ENCODE measurements at places on chromosomes 11 and 22.

GRCh38 chr11:47105974-47106373 is 70.7 kb downstream of the ARFGAP2 start:
- DNase-seq: no peak

DNA sequence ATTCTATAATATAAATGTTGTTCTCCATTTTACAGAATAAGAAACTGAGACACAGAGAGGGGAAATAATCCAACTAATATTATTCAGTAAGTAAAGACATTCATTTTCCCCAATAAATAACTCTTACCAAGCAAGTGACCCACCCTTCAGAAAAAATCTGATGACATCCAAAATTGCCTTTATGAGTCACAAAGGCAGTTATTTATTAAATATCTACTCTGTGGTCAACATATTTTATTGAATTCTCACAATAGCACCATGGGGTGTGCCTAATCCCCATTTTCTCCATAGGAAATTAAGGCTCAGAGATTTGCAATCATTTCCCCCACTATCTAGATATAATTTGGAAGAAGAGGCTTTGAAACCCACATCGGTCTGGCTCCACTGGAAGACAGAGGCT is 161.5 kb upstream of the ISX start:
- DNase-seq: no peak

DNA sequence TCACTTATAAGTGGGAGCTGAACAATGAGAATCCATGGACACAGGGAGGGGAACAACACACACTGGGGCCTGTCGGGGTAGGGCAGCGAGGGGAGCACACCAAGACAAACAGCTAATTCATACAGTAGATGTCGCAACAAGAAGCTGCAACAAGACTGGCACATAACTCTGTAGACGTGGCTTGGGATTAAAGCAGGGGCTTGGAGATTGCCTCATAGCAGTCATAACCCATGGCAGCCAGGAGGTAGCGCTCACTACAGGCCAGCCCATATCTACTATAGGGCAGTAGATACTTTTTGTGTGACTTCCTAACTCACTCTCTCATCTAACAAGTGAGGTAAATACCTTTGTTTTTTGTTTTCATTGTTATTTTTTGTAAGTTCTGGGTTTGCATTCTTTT is 1.7 kb upstream of the OR9G4 start:
- DNase-seq: no peak

GRCh38 chr11:130429120-130429681 is 792 bp upstream of the ADAMTS8 start:
- DNase-seq: no peak

- DNase-seq: no peak
Measured at GRCh38 chr22:43066134-43066533, 23.1 kb downstream of the TTLL1 start.

DNA sequence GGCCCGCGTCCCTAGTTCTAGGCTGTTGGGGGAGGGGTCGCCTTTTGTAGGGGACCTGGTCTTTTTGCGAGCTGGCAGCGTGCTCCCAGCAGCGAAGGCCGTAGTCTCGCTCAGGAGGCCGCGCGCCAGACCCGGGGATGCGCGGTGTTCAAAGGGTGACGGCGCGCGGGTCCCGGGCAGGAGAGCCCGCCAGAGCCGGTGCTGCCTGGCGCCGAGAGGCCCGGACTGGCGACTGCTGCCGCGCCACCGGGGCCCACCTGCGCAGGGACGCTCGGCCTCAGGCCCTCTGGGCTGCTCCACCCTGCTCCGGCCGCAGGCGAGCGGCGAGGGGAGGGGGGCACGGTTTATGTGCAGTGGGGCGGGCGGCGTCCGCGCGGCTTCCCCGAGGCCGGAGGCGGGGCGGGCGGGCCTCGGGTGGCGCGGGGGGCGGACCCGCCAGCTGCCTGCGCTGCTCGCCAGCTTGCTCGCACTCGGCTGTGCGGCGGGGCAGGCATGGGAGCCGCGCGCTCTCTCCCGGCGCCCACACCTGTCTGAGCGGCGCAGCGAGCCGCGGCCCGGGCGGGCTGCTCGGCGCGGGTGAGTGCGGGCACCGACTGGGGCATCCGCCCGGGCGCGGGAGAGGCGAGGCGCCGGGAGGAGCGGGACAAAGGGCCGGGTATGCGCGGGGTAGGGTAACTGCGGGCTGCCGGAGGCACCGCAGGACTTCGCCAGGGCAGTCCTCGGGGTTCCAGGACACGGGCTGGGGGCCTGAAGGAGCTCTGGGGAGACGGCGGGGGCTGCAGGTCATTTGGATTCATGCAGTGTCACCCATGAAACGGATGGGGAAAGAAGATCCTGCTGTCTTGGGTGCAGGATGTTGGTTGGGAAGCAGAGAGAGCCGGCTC is at the start of gene PRSS23:
Gene PRSS23, plus strand, starts transcription at position 467 of the 884 bp plus-strand sequence. CDS start 7,102 bp downstream, outside the sequence.
- no peak for DNase-seq

DNA sequence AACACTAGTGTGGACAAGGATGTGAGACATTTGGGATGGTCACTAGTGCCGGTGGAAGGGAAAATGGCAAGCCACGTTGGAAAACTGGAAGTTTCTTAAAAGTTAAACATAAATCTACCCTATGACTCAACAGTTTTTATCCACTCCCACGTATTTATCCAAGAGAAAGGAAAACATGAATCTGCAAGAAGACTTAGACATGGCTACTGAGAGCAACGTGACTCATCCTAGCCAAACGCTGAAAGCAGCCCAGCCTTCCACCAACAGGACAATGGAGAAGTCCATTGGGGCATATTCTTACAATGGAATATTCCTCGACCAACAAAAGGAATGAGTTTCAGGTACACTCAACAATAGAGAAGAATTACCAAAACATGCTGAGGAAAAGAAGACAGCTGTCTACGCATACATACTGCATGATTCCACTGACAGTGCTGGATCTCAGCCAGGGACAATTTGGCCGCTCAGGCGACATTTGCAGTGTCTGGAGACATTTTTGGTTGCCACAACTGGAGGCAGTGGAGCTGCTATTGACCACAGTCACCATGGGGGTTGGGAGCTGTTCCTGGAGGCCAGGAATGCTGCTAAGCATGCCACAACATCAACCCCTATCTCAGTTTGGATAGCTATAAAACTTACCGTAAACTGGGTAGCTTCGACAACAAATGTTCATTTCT is 21.2 kb downstream of the SYT13 start:
- no peak for DNase-seq

- DNase-seq: no peak
Measured at GRCh38 chr11:26700574-26701235, 21.2 kb downstream of the SLC5A12 start.

DNA sequence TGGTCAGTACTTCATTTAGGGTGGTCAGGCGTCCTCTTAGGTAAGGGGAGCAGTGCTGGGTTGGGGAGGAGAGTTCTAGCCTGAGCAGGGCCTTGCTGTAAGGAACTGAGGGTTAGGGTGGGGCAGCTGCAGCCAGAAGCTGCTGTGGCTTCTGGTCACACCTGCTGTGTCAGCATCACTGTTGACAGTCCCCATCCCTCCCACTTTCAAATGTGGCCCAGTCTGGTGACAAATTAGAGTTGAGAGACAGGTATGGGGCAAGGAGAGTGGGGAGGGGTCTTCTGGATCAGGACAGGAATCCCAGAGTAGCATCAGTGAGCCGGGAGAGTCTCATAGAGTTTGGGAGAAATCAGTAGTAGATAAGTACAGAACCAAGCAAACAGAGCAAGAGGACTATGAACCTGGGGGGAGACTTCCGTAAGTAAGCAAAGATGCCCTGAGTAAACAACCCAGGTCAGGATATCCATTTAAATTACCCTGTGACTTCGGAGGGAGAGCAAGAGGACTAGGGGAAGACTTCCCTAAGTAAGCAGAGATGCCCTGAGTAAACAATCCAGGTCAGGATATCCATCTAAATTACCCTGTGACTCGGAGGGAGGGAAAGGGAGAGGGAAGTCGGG is 53.7 kb downstream of the PPP6R2 start:
- no peak for DNase-seq

DNA sequence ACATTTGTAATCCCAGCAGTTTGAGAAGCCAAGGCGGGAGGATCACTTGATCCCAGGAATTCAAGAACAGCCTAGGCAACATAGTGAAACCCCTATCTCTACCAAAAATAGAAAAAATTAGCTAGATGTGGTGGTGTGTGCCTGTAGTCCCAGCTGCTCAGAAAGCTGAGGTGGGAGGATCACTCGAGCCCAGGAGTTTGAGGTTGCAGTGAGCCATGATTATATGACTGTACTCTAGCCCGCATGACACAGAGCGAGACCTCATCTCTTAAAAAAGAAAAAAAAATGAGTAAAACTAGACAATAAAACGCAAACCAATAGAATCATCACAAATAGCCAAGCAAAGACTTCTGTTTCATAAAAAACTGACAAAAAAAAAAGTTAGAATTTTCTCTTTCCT is 21.8 kb downstream of the NUCB2 start:
- DNase-seq: no peak

DNA sequence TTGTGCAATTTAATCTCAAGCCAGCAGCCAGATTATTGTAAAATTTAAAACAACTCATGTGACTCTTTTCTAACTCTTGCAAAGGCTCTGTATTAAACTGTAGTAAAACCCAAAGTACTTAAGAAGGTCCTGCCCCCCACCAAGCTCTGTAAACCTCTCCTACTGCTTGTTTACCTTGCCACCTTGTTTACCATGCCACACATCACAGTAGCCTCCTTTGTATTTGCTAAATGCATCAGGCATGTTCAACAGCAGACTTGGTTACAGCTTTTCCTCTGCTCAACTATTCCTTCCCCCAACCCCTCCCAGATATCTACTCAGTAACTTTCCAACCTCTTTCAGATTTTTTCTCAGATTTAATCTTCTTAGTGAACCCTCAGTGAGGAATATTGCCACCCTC is 861.6 kb downstream of the METTL15 start:
- no peak for DNase-seq

- DNase-seq: no peak
Measured at GRCh38 chr11:74506823-74507222, 13.3 kb upstream of the LIPT2 start.

- DNase-seq: no peak
Measured at GRCh38 chr22:44406341-44407170, 91.5 kb downstream of the RTL6 start.
